GM20000 (cell line): ENCODE measurements at places on chromosomes 2 and 18.

DNA sequence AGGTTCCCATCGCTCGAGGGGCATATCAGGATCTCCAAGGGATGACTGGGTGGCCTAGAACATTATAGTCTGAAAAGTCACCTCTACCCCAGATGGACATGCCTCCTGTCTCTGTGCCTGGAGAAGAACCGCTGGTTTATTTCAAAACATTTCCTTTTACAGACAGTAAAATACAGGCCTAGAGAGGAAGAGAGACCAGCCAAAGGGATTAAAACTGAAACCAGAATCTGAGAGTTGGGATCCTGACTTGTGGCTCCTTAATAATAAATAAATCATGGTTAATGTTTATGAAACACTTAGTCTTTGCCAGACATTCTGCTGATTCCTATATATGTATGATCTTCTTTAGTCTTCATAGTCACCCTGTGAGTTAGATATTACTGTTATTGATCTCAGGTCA is 153.7 kb downstream of the DDX1 start:
- DNase-seq = no peak

GRCh38 chr2:112866128-112866835 is 29.7 kb upstream of the IL1B start:
- DNase-seq = no peak

DNA sequence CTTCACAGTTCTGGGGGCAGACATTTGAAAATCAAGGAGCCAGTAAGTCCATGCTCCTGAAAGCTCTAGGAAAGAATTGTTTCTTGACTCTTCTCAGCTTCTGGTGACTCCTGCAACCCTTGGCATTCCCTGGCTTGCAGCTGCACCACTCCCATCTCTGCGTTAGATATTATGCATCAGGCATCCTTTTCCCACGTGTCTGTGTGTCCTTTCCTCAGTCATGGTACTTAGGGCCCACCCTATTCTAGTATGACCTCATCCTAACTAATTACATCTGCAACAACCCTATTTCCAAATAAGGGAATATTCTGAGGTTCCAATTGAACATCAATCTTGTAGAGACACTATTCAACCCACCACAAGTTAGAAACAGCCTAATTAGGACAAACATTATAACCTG is 931.7 kb upstream of the CHAC2 start:
- no peak for DNase-seq

DNA sequence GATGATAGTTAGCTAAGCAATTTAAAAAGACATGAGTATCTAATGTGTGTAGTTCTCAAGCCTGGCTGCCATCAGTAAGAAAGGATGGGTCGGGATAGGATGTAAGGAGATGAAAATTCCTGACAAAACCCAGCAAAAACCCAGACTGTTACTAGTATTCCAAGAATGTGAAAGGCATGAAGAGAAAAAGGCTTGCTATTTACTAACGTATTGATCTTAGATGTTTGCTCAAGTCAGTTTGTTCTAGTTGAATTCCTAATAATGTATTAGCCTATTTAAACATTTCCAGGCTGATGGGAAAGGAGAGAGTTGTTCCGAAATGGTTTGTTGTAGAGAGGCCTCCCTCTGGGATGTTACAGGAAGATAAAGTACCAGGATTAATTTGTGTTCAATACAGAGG is 88.2 kb downstream of the ZNF532 start:
- no peak for DNase-seq

- DNase-seq = no peak
Observed at GRCh38 chr2:24374301-24374700, 14.0 kb upstream of the ITSN2 start.

GRCh38 chr2:229903037-229903436 is 18.8 kb downstream of the TRIP12 start:
- no peak for DNase-seq

- peak; percentile 76 for DNase-seq
Observed at GRCh38 chr2:28393114-28393836, 617 bp downstream of the FOSL2 start.

DNA sequence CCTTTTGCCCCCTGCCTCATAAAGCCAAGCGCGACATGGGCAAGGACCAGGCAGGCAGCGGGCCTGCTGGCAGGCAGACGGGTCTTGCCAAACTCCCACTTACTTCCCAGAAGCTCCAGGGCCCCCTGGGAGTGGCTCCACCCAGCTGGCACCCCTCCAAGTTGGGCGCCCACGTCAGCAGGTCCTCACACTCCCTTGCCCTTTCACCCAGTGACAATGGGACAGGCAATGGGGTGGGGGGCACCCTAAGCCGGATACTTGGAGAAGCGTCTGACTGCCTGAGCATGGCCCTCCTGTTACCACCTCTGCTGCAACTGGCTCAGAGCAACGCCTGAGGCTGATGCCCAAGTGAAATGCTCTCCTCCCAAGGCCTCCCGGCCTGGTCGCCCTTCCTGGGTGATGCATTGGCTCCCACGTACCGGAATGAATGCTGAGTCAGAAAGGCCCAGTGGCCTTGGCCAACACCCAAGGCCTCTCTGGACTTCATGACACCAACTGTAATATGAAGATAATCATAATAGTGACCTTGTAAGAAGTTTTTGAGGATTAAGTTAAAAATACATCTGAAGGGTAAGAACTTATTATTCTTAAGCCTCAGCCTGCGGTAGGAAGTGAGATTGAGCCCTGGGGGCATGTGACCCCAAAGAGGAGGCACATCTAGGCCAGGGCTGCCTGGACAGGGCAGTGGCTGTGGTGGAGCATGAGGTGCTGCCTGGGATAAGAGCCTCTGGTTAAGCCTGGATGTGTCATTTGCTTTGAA is 31.6 kb downstream of the KCNK3 start:
- no peak for DNase-seq

- DNase-seq = no peak
Observed at GRCh38 chr18:35019933-35020332, 21.3 kb upstream of the MAPRE2 start.

DNA sequence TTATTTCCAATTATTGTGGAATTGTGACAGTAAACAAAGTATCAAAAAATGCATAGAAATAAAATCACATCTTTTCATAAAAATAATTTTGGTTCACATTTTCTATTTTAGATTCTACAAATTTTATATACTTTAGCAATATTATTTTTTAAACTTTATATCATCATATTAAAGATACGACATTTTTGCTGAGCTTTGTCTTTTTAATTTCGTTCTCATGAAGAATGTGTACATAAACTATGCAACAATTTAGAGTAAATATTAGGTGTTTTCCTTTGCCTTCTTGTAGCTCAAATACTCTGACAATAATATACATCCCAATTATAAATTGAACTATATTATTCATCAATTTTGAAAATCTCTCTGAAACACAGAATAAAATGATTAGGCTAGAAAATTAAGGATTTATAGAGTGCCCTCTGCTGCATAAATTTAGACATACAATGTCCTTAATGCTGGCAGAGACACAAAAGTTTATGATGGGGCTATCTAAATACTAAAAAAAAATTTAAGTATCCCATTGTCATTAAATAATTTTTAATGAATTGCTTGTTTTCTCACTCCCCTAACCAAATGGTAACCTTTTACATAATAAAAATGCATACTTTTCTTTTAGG is 45.7 kb downstream of the CCDC102B start:
- DNase-seq = no peak

GRCh38 chr2:178152033-178152432 is 39.8 kb downstream of the RBM45 start:
- DNase-seq = no peak

- no peak for DNase-seq
Observed at GRCh38 chr18:9221661-9222060, 85.1 kb downstream of the ANKRD12 start.

DNA sequence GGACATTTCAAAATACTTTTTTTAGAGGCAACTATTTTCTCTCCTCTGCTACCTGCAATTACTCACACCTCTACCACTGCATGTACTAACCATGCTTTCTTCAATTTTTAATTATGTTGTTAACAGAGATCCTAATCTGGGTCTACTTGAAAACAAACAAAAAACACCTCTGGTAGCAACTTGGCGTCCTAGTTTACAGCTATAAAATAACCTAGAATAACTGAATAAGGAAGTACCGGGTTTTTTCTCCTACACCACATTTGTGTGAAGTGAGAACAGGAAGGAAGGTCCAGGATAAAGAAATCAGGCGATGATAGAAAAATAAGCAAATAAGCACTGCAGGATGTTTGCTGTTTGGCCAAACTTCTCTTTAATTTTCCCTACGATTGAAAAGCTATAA is 633.5 kb downstream of the LRP1B start:
- no peak for DNase-seq

GRCh38 chr2:55314985-55315384 is 46.0 kb upstream of the MTIF2 start:
- no peak for DNase-seq

GRCh38 chr2:191933307-191934105 is 86.6 kb upstream of the CAVIN2 start:
- peak; percentile 34 for DNase-seq
